ENCODE measurements at places on chromosomes 3 and 15.

- peak; percentile 33 for DNase-seq
Measured at GRCh38 chr15:48800811-48801455, 9.9 kb downstream of the CEP152 start.

DNA sequence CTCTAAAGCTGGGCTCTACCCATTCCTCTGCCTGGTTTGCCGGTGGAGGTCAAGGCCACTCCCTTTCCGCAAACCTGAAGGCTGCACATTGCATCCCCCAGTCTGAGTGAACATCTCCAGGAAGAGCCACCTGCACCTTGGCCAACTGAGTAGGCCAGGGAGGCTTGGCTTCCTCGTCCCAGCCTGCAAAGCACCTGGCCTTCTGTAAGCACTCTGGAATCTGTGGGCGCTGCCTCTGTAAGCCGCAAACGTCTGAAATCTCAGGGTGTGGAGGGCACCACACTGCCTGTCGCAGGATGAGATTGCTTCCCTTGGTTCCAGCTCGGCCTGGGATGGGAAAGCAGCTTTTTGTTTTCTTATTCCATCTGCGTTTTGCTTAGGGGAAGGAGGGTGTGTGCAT, 81.3 kb downstream of the SEC22A start:
- no peak for DNase-seq

DNA sequence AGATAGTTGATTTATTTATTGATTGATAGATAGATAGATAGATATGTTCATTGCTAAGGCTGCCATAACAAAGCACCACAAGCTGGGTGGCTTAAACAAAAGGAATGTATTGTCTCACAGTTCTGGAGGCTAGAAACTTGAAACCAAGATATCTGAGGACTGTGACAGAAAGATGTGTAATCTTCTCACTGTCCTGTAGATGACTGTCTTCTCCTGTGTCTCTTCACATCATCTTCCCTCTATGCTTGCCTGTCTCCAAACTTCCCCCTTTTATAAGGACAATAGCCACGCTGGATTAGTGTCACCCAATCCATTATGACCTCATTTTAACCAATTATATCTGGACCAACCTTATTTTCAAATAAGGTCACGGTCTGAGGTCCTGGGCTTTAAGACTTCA, 40.9 kb downstream of the GNB4 start:
- no peak for DNase-seq

DNA sequence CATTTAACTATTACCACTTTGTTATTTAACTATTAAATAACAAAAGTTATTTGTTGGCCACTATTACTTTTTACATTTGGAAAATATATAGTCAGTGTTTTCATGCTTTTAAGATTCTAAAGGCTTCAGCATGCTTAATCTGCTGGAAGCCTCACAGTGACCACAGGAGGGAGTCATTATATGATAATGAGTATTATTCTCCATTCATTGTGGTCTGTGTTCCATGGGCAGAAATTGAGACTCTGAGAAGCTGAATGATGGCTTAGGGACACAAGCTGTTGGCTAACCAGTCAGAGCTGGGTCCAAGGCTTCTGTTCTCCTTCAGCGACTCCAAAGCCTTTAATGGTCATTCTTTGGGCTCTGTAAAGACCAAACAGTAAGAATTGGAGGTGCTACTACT, 64.7 kb downstream of the BFSP2 start:
- DNase-seq = peak; percentile 36

GRCh38 chr15:66588537-66588936, 22.7 kb upstream of the LCTL start:
- DNase-seq = no peak

Measured in ACHN (cell line).